ENCODE measurements at places on chromosomes 3 and 15.
A peak's percentile ranks its signal among the peaks of the same experiment; 100 is the strongest.

DNA sequence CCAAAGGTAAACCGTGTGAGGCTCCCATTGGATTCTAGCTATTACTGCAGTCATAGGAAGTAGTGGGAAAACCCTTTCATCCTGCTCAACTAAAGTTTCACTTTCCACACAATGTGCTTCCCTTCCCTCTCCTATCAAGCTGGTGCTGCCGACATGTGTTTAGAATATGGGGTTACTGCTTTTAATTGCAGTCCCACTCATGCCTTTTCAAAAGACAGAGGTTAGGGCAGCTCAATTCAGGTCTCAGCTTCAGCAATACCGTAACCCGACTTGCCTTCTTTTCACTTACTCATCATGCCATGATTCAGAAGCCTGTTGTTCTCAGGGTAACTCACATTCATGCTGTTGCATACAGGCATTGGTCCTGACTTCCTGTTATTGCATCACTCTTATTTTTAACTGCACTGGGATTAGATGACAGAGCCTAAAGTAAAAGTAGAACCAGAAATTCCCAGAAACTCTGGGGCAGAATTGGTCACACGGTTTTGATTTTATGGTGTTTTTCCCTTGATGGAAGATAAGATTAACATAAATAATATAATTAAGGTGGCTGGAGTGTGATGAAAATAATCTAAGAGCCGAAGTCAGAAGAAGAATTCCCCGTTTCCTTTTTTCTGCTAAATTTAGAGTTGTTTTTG, 45.7 kb downstream of the C2CD4B start:
- DNase-seq, result no peak

DNA sequence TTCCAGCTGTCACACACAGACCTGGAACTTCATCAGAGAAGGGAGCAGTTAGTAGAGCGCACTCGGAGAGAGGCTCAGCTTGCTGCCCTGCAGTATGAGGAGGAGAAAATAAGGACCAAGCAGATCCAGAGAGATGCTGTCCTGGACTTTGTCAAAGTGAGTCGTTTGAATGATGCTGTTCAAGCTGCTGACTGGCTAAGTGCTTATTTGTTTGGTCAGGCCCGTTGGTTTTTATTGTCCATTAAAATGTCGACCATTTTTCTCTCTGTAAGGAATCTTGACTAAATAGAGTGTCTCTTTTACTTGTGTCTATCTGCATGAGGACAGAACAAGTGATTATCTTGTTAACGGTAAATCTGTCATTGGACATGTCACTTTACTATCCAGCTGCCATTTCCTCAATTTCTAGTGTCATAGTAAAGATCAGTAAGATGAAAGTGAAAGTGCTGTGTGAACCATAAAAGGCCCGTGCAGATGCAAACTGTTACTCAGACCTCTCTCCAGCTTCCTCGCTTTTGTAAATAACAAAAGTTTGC, 56.9 kb downstream of the LRCH3 start:
- no peak for DNase-seq

- DNase-seq, result no peak
Observed at GRCh38 chr3:115651087-115651486, 27.8 kb downstream of the GAP43 start.

DNA sequence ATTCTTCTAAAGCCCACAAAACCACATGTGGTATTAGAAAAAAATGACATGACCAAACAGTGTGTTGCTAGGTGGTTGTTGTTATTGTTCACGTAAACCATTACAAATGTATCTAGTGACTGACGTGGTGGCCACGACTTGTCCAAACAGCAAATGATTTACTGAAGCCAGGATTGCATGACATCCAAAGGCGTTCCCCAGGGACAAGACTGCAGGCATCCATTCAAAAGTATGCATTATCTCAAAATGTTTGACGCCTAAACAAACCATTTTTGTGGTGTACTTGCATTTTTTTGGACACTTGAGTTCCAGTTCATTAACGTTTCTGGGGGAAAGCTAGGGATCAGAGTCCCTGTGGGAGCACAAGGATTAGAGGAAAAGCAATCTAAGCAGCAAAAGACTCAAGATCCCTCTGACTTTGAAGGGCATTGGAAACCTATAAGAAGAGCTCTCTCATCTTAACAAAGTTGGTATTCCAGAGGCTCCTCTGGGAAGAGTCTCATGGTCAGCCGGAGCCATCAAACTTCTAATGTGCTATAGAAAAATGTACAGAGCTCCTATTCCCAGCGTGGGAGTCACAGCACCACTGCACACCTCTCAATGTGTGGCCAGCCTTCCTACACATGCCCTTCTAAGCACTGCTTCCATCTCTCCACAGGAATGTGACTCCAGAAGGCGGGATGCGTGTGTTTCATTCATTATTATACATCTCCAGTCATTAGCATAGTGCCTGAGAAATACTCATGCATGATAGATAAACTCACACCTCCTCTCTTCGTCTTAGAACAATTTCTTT, 62.9 kb downstream of the FBN1 start:
- DNase-seq, result no peak

- DNase-seq, result no peak
Observed at GRCh38 chr15:77473328-77473727, 52.6 kb downstream of the HMG20A start.

DNA sequence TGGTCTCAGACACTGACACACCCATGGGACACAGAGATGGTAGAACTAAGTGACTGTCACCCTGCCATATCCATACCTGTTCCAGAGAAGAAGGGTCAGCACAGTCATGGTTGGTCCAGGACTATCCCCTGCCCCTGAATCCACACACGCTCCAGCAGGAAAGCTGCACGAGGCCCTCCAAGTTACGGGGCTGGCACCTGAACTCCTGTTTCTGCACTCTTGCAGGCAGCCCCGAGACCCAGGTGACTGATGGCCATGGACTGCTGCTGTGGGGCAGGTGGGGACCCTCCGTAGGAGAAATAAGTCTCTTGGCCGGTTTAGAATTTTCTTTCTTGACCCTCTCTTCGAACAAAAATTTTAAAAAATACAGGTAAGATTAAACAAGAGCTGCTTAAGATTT, 30.6 kb downstream of the CHDH start:
- no peak for DNase-seq

GRCh38 chr3:179563271-179563783, 601 bp downstream of the ACTL6A start:
- DNase-seq, result peak; percentile 37

- no peak for DNase-seq
Observed at GRCh38 chr3:101976473-101976872, 127.2 kb downstream of the NFKBIZ start.

DNA sequence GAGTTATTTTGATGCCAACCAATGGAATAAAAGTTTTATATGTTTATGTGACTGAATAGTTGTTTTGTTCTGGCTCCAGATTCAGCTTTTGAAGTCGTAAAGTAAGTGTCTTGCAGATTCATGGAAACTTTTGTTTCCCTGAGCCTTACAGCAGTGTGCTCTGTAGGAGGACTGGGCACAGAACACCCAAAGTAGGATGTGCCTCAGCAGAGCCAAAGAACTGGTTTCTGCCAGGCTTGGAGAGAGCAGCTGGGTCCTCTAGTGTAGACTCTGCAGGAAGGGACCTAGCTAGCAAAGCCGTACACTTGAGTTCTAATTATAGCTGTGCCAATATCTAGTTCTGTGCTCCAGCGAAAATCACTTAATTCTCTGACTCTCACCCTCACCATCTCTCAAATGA, 261.2 kb upstream of the DNAJC19 start:
- DNase-seq, result no peak

GRCh38 chr15:68749793-68750192, 70.9 kb downstream of the ANP32A start:
- DNase-seq, result no peak

- no peak for DNase-seq
Observed at GRCh38 chr3:89867286-89867685, 759.9 kb downstream of the EPHA3 start.

DNA sequence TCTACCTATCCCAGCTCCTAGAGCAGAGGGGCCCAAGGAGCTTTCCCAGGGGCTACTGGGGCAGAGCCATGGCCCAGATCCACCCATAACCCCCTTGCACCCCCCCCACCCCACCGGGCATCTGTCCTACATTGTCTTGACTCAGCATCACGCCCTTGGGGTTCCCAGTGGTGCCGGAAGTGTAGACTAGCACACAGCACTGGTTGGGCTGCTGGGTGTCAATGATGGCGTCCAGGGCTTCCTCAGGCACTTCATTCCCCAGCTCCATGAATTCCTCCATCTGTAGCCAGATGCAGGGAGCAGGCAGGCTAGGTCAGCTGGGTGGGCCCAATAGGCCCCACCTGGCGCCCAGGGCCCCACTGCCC, 33.2 kb downstream of the IDH3A start:
- DNase-seq, result no peak

- no peak for DNase-seq
Observed at GRCh38 chr3:98971169-98971681, 69.7 kb upstream of the DCBLD2 start.

DNA sequence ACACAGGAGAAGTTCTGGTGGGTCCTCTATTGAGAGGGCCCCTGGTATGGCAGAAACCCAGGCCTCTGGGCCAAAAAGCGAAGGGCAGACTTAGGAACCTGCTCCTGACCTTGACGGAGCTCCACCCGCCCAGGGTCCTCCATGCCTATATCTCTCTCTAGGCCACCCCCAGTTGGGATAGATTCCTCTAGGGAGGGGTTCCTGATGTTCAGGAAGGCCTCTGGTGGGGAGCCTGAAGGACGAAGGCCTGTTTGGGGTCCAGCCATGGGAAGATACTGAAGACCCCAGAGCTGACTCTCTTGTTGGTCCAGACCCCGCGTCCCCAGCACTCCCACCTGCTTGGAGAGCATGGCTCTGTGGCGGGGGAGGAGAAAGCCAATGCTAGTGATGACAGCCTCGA, 104.2 kb downstream of the CORO2B start:
- DNase-seq, result no peak

DNA sequence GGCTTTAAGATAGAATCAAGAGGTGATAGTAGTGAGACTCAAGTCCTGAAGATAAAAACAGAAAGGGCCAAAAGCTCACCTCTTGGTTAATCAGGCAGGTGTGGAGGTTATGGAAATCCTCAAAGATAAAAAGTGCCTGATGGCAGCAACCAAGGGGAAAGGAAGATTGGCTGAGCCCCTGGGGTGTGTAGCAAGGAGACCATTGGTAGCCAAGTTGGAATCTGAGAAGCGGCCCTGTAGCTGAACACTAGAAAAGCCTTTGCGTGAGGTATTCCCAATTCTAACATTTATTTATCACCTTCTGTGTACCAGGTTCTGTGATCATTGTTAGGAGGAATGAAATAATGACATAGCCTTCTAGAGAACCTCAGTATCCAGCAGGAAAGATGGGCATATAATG, 98.9 kb downstream of the ZNF609 start:
- DNase-seq, result no peak

DNA sequence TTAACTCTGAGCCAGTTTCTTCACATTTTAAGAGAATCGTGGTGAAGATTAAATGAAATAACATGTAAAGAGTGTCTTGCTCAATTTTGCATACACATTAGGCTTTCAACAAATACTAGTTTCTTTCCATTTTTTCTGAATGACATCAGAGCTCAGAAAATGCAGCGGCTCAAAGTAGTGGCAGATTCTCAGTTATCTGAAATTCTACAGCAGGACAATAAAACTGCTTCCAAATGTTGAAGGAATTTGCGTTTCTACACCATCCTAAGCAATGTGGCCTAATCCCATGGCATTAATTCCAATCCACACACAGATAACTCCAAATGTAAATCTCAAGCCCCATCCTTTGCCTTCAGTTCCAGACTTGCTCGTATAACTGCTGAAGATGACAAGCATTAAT, 115.8 kb downstream of the PLCH1 start:
- no peak for DNase-seq

GRCh38 chr3:17307482-17307881, 422.7 kb downstream of the PLCL2 start:
- DNase-seq, result no peak

DNA sequence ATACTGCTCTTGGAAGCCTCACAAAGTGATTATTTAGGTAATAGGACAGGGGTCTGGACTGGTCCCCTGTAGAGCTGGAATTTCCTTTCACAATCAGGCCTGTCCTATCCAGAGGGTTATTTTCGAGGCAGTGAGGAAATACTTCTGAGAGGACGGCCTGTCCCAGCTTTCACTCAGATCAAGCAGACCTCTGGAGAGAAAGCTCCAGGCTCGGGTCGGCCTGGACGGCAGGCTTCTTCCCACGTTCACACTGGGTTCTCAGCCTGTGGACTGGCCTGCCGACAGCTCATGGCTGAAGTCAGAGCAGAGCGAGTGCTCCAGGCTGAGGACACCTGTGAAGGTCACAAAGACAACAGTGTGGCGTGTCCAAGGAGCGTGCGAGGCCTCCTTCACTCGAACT, 405.3 kb downstream of the VPS13C start:
- no peak for DNase-seq

DNA sequence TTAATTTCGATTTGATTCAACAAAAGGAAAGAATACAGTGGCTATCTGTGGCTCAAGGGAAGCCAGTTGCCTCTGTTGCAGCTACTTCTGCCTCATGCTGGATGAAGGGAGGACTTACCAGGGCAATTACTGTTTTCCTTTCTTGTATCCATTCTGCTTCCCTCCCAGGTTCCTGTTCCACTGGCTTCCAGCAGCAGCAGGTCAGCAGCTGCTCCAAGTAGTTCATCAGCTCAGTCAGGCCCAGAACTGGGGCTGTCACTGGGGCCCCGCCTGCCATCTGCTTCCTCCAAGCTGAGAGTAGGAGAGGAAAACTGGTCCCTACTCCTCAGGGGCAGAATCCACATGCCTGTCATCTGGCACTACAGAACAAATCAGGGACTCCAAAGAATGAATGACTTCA, 48.6 kb upstream of the ULK4 start:
- no peak for DNase-seq

DNA sequence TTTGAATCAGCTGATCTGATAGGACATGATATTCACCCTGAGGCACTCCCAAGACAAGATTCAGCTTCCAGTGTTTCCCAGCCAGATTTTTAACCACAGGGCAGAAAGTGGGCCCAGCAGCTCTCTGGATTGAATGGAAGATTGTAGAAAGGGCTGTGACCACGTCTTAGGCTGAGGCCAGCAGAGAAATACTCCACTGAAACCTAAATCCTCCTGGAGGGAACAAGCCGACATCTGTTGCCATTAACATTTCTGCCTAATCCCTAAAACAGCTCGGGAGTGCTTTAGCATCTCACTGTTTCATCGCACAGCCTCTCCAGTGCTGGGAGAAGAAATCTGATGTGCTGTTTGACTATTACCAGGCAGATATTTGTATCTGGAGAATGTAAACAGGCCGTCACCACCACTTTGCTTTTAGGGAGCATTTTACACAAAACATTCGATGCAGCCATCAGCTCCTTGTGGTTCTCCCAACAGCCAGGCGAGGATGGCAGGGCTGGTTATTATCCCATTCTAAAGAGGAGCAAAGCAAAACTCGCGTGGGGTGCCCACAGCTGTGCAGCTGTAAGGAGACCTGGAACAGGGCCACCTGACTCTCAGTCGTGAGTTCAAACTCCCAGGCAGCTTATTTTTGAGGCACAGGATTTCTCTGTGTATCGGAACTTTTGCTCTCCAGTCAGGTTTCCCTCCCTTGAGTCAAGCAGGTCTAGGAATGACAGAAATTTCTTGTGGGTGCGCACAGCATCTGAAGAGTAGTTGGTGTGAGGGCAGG, 117.4 kb downstream of the LIPC start:
- peak; percentile 34 for DNase-seq

- peak; percentile 33 for DNase-seq
Observed at GRCh38 chr3:8757551-8758518, 11.6 kb downstream of the OXTR start.

- no peak for DNase-seq
Observed at GRCh38 chr3:38085311-38085942, 46.4 kb downstream of the DLEC1 start.
